Right kidney (tissue), 9 donors: ENCODE measurements at places on chromosomes 7 and 10.

DNA sequence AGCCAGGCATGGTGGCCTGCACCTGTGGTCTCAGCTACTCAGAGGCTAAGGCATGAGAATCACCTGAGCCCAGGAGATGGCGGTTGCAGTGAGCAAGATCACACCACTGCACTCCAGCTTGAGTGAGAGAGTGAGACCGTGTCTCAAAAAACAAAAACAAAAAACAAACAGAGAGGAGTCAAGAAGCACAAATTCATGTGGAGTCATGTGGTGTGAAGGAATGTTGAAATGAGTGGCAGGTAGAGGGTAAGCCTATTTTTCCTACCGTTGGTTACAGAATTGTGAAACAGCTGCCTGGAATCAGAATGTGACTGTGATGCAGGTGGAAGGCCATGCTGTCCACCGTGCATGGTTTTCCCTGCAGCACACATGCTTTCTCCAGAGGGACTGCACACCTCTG, 23.7 kb upstream of the NUB1 start:
- no peak for DNase-seq

- no peak for DNase-seq
These were observed 57.4 kb upstream of the CASD1 start for GRCh38 chr7:94452239-94452638.

DNA sequence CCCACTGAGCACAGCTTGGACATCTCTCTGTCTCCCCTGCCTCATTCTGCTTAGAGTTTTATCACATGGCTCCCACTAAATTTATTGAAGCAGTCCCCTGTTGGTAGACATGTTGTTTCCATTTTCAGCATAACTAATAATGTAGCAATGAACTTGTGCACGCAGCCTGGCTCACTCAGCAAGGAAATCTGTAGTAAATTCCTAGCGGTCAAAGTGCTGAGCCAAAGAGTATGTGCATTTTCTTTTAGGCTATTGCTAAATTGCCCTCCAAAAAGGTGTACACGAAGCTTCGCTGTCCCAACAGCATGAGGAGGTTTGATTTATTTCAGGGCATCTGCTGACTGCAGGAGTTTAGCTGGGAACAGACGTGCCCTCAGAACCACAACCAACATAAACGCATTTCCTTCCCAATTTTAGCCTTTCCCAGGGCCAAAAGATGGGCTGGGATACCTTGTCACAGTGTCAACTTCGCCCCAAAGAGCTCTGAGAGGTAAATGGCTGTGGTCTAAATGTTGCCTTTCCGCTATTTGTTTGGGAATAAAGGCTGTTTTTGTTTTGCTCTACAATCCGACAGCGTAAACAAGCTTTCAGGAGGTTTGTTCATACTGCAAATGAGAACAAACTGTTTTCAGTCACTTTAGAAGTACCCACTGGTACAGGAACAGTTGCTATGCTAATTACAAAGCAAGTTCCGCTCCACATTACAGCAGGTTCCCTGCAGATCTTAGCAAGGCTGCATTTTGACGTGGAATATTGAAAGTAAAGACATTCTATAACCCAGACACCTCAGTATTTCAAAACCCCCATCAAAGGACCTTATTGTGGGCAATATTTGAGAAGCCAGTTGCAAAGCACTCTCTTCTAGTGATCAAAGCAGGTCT, 16.8 kb downstream of the VSIR start:
- DNase-seq = no peak

- no peak for DNase-seq
These were observed 282.7 kb upstream of the ZNF32 start for GRCh38 chr10:43931308-43931930.

DNA sequence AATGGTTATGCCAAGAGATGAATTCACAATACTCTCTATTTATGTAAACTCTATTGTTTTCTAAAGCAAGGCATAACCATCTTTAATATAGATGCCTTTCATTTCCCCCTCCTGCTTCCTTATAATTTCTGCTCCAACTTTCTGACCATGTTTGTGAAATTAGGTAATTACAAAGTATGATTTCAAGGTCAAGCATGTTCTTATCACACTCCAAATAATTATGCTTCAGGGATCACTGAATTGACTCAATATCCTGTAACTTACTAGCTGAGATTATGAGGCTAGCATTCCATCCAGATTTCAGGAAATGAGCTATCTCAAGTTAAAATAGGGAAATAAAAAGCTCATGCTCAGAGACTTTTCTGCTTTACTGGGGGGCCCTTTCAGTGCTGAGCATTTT, 655.9 kb upstream of the IGFBP3 start:
- no peak for DNase-seq
